Large intestine (tissue), 12 donors: ENCODE measurements at places on chromosomes 2 and 18.
A peak's percentile ranks its signal among the peaks of the same experiment; 100 is the strongest.

GRCh38 chr2:197237291-197238042, 73.1 kb downstream of the ANKRD44 start:
- no peak for DNase-seq

DNA sequence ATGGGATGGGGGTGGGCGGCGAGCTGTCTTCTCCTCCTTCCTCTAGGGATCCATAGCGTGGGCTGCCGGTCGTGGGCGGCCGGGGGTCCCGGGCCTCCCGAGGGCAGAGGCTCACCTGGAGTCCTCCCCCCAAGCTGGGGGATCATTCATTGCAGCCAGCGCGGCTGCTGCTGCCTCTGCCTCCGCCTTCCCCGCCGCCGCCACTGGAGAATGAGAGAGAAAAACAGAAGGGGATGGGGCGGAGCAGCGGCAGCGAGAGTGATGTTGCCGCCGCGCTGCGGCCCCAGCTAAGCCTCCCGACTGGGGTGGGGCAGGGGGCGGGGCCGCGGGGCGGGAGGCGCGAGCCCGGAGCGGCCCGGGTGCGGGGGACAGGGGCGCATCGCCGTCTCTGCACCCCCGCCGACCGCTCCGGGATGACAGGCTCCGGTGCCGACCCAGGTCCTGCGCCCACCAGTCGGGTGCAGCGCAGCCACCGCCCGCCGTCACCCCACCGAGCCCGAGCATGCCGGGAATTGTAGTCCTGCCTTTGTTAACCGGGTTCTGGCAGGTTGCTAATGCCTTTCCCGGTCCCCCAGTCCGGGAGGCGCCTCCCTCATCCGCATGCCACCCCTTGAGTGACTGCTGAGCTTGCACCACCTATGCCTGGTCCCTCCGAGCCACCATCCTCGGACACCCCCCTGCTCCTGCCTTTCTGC, at the start of gene KIF3C:
KIF3C (minus strand) TSS at position 225 of the 695 bp plus-strand sequence. CDS start 580 bp downstream, outside the sequence.
- DNase-seq = no peak

- no peak for DNase-seq
Measured at GRCh38 chr2:71067567-71068217, 756 bp upstream of the NAGK start.

- DNase-seq = no peak
Measured at GRCh38 chr18:49225160-49225559, 235.3 kb downstream of the DYM start.

- DNase-seq = no peak
Measured at GRCh38 chr2:48543895-48544294, 13.9 kb downstream of the STON1 start.

- no peak for DNase-seq
Measured at GRCh38 chr18:396556-396955, 103.9 kb downstream of the COLEC12 start.

DNA sequence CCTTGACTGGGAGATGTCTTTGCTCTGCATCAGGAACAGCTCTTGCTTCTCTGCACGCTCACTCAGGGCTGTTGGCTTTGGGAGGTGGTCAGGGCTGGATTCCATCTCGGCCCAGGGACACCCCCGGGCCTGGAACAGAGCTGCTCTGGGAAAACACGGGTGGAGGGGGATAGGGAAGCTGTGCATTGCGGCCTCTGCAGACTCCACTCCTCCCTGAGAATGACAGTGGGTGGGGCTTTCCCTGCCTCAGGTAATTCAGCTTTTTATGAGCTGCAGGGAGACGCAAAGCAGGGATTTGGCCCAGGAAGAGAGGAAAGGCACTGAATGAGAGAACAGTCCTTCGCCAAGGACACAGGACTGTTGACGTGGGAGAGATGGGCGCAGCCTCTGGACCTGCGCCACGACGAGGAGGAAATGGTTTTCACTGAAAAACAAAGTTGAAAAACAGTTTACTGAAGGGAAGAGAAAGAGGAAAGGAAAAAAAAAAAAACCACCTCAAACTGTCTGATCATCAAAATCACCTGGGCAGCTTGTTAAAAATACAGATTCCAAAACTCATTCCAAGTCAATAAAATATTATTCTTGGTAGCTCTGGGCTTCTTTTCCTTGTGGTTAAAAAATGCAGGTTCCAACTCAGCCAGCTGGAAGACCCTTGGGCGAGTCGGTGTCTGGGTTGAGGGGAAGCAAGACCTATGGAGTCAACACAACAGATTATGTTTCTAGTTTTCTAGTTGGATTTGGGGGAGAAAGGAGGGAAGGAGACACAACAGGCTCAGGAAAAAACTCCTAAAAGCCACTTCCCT, 194.0 kb downstream of the ZFP36L2 start:
- peak; percentile 66 for DNase-seq

GRCh38 chr2:238031751-238032150, 29.1 kb upstream of the SCLY start:
- DNase-seq = no peak

DNA sequence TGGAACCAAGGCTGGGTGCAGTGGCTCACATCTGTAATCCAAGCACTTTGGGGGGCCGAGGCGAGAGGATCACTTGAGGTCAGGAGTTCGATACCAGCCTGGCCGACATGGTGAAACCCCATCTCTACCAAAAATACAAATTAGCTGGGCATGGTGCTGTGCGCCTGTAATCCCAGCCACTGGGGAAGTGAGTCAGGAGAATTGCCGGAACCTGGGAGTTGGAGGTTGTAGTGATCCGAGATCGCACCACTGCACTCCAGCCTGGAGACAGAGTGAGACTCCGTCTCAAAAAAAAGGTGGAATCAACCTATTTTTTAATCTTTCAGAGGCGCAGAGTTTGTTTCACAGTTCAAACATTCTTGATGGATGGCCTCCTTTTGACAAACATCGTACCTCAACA, 24.5 kb upstream of the ATP8B1 start:
- DNase-seq = no peak

DNA sequence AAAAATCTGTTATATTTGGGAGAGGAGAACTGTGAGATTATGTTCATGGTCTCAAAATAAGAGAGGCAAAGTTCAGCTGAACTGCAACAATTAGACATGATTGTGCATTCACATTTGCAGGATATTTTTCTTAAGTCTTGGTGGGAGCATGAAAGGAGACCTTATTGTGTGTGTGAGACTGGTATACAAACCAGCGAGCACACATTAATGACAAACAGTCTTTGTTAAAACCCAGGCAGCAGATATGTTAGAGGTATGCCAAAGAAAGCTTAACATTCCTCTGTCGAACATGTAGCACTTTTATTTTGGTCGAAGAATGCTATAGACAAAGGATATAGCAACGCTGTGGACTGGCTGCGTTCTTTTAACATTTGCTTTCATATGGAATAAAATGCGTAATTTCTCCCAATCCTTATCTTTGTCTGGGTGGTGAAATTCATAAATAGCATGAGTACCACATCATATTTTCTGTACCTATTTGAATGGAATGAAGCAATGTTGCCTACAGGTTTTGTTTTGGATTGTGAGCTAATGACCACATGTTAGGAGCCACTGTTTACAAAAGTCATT, 88.4 kb downstream of the ICOS start:
- DNase-seq = no peak

GRCh38 chr2:217795706-217796465, 206.9 kb downstream of the TNS1 start:
- no peak for DNase-seq

GRCh38 chr2:222977121-222977520, 74.9 kb upstream of the KCNE4 start:
- no peak for DNase-seq

DNA sequence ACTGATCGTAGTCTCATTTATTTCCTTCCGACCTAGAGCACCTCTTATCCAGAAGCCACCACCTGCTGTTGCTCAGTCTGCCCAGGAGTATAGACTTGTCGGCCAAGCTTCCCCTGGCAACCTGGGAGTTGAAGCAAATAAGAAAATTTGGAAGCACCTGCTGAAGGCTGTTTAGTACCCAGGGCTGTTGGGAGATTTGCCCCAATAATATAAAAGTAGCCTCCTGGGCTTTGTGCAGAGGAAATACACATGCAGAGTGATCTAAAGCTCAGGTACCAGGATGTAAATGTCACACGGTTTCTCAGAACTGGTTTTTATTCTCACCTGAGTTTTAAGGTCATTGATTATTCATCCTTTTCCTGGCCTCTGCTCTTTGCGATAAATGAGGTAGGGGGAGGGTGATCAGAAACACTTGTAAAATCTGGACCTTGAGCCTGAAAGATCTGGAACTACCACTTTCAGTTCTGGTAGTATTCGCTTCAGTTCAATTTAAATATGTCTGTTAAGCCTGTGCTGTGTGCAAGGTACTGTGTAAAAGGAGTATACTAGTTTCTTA, 789 bp upstream of the COX7A2L start:
- peak; percentile 79 for DNase-seq

DNA sequence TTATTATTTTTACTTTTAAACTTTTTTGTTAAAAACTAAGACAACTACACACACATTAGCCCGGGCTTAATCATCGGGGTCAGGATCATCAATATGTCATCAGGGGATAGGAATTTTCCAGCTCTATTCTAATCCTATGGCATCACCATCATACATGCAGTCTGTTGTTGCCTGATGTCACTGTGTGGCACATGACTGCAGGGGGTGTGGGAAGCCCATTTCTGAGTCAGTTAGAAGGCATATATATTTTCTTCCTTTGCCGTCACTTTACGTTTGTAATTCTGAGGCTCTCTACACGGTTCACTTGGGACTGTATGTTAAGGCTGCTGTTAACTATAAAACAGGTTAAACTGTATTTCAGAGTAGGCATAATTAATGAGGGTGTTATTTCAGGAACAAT, 144.4 kb upstream of the ITGA6 start:
- no peak for DNase-seq

DNA sequence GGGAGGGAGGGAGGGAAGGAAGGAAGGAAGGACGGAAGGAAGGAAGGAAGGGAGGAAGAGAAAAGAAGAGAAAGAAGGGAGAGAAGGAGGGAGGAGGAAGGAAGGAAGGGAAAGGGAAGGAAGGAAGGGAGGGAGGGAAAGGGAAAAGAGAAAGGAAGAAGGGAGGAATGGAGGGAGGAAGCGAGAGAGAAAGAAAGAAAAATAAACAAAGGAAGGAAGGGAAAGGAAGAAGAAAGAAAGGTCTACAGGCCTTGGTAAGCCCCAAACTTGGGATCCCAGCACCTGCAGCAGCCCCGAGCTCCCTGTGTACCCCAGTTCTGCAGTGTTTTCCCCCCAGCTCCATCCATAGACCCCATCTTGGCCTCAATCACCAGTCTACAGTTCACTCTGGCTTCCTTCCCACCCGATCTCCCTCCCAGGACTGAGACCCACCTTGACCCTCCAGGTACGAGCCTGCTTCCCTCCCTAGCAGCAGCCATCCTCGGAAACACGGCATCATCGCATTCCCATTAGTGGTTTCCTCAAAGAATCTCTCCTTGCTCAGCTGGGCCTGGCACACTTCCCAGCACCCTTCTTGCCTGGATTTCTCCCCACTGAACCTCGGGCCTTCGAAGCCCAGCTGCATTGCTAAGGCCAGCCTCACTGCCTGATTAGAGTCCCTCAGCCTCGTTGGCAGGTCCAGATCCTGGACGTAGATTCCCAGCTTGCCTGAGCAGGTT, 46.1 kb upstream of the SH3BP4 start:
- no peak for DNase-seq

- peak; percentile 71 for DNase-seq
Measured at GRCh38 chr2:42567806-42568400, 529 bp upstream of the MTA3 start.

- DNase-seq = no peak
Measured at GRCh38 chr2:43152186-43152585, 74.2 kb downstream of the ZFP36L2 start.

DNA sequence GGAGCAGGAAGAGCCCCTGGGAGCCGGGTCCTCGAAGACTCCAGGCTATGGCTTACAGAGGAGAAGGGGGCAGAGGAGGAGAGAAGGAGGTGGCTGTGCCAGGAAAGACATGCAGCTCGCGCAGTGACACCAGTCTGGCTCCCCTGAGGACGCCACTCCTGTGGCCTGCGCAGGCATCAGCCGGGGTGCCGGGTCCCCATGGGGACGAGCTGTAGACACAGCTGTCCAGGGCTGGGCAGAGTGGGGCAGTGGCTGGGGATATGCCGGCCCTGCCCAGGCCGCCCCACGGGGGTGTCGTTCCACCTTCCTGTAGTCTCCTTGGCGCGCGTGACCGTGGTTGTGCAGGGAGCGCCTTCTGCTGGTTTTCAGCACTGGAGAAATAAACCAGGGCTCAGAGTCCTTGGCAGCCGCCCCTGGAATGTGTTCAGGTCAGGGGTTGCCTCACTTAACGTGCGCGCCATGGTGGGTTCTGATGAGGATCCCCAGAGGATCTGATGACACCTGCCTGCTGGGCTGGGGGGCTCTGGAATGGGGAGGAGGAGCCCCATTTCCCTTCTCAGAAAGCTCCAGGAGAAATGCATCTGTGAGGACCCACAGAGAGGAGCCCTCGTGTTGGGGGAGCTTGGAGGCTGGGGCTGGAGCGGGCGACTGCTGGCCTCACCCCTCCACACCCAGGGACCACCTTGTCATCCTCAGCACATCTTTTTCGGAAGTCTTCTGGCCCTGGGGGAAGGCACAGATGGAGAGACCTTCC, 26.7 kb downstream of the RAMP1 start:
- DNase-seq = no peak

GRCh38 chr2:229646186-229646723, 68.1 kb downstream of the DNER start:
- no peak for DNase-seq

- no peak for DNase-seq
Measured at GRCh38 chr2:54909001-54909400, 141.2 kb downstream of the RTN4 start.

DNA sequence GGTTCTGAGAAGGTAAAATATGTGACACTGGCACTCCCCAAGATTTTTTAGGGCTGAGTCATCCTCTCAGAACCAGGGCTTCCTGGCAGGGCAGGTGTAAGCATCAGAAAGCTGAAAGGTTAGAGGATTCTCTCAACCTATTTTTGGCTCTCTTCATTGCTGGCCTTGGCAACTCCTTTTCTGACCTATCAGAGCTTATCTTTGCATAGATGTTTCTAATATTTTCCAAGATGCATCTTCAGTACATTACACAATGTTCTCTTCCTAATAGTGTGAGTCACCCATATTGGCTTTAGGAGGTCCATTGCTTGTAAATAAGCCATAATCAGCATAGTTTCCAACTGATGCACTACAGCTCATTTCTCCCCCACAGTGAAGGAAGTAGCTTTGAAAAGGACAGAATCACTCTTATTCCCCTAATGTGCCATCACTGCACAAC, 2008.4 kb upstream of the PIK3C3 start:
- peak; percentile 9 for DNase-seq

DNA sequence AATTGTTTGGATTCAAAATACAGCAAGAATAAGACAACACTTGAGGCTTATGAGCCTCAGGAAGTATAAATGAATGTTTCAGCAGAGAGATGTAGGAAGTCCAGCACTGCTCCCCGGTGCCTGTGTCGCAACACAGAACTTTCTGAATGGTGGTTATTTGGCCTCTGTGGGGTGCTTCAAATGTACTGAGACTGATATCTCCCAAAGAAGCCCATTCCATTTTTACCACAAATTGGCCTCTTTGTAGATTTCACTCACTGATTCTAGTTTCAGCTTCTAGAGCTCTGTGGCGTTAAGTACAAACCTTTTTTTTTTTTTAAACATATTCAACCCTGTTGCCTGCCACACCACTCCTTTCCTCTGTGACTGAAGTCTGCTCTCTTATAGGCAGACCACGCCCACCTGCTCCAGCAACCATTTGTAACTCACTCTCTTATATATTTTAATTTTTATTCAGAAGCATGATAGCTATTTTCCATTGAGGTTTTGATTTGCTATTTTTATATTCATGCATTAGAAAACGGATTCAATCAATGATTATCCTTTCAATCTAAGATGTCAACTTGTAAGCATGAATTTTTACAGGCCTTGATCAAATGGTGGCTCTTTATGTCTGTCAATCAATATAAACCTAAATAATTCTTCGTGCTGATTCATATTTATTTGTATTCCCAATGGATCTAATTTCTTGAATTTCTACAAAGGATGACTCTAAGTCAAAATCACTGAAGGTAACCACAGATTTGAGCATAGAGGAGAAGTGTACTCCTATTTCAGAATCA, 277.1 kb upstream of the CCDC68 start:
- DNase-seq = no peak
